ENCODE measurements at places on chromosomes 2 and 18.

- no peak for DNase-seq
Observed at GRCh38 chr2:28351621-28352020, 41.0 kb upstream of the FOSL2 start.

GRCh38 chr2:48414640-48414979 is 115.3 kb upstream of the STON1 start:
- DNase-seq = no peak

DNA sequence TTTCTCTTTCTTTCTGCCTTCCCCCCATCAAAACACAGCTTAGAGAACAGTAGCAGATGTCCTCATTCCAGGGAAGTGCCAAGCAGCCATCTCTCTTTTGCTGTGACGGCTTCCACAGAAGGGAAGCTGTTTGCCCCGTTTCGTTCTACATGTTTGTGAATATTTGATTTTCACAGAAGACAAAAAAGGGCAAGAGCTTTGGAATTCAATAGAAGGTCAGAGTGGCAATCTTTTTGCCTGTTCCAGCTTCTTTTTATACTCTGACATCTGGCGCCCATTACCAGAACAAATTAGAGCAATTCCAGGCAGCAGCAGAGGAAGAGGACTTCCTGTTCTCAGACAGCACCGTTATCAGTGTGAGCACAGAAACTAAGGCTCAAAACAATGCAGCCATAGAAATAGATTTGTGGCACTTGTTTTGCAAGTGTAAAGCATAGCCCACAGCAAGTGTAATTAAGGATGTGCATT is 79.0 kb upstream of the CDH19 start:
- no peak for DNase-seq

DNA sequence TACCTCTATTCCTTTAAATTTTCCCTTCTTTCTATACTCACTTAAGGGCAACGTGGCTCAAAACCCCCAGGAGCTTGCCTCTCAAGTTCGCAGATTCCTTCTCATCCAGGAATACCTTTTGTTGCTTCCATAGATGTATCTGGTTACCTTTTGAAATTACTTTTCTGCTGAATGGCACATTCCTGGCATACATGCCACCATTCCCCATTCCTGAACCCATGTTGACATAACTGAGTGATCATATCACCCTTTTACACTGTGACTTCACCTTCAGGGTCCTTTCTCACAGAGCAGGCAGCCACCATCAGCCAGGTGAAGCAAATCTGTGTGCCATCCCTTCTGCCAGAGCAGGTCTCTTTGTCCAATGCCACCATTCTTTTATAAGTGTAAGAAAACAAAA is 615.8 kb downstream of the ARHGAP15 start:
- no peak for DNase-seq

DNA sequence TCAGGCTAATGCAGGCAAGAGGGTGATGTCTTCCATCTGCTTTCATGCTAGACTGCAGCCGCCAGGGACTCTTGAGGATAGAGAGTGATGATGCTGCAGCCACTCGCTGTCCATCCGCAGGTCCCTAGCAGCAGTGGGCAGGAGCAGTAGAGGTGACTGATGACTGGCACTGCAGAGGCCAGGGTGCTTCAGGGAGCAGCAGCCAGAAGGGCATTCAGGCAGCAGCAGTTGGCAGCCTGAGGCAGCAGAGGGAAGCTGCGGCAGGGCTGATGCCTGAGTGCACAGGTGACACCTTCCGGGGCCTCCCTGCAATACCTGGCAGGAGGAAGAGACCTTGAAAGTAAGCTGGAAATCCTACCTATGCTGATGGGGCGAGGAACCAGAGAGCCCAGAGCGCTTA is 214.2 kb downstream of the ICOS start:
- DNase-seq = no peak

DNA sequence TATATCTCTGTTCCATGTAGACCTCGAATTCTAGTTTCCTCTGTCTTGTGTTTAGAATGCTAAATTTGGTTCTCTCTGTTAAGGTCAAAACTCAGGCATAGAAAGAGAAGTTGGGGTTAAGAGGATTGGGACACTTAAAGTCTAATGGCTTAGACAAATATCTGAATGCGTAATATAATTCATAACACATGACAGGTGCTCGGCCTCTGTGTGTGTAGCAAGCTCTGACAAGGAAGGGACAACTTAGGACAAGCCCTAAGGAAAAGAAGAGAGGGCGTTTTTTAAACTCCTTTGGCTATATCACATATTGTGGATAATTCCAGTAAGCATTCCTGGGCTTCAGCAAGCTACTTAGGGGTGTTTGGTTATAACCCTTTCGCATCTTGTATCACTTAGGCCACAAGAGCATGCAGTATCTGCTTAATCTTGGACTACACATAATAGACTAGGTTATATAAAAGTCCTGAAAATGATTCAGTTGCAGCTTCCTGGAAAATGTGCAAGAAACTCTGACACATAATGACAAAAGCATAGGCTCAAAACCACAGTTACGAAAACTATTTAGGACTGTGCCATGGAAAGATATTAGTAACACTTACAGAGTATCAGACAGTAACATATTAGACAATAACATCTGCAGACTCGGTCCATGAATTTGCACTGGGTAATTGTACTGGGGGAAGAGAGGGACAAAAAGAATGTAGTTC is 16.1 kb upstream of the CREB1 start:
- no peak for DNase-seq

DNA sequence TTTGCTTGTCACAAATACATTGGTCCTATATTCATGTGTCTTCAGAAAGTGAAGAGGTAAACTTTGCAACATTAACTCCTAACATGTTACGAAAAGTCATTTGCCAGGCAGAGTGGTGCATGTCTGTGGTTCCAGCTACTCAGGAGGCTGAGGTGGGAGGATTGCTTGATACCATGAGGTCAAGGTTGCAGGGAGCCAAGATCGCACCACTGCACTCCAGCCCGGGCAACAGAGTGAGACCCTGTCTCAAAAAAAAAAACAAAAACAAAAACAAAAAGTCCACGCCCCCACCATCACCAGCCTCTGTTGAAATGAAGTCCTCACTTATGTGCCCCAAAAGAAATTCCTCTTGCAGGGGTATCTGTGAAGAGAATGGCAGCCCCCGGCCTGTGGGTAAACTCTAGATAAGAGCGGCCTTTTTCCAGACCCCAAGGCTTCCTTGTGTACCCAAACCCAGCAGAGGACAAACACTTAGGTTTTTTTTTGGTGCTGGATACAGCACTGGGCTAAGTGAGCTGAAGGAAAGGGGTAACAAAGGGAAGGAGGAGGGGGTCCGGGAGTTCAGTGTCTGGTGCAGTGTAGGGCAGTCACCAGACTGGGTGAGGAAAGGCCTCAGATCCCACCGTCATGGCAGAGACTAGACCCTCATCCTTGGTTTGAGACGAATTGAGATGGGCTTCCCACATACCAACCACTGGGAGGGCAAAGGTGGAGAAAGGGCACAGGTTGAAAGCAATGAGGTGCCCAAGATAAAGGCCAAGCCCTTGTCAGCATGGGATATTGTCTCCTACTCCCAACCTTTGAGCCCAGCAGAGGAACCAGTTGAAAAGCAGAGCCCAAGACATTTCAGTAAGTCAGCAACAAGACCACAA is 19.2 kb downstream of the HSPD1 start:
- DNase-seq = no peak

GRCh38 chr18:24190590-24190989 is 51.7 kb downstream of the CABYR start:
- no peak for DNase-seq

GRCh38 chr2:210522399-210522798 is 34.0 kb upstream of the CPS1 start:
- no peak for DNase-seq

DNA sequence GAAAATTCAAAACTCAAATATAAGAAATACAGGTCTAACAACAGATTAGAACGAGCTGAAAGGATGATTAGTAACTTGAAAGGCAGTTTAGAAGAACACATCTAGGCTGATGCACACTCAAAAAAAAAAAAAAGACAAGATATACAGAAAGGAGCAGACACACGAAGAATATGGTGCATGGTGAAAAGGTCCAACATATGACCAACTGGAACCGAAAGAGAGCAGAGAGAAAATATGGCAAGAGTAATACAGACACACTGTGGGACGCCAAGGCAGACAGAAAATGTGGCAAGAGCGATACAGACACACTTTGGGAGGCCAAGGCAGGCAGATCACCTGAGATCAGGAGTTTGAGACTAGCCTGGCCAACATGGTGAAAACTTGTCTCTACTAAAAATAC is 39.8 kb downstream of the NDUFA10 start:
- no peak for DNase-seq

- no peak for DNase-seq
Observed at GRCh38 chr2:68658266-68658665, 14.9 kb downstream of the PROKR1 start.

DNA sequence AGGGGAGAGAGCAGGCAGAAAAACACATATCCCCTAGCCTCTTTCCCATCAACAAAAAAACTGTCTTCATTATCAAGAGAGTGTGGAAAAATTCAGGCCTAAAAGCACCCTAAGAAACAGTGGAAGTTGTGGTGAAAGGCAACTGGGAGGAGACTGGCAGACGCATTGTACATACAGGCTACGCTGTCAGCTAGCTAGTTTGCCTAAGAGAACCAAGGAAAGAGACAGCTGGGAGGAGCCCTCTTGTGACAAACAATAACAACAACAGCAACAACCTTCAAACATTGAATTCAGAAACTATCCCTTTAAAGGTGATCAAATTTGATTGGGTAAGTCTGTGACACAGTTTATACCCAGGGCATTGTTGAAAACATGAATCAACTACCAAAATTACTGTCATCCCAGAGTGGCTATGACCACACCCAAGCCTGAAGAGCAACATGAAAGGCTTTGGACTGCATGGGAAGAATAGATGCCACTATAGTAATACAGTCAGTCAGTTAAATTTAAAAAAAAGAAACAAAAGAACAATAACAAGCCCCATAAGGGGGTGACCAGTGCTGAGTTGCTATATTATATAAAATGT is 88.9 kb upstream of the CRIM1 start:
- no peak for DNase-seq

GRCh38 chr18:36889321-36889720 is 60.4 kb downstream of the KIAA1328 start:
- DNase-seq = no peak

- DNase-seq = peak; percentile 54
Observed at GRCh38 chr2:156430980-156431358, 5.2 kb upstream of the GPD2 start.

DNA sequence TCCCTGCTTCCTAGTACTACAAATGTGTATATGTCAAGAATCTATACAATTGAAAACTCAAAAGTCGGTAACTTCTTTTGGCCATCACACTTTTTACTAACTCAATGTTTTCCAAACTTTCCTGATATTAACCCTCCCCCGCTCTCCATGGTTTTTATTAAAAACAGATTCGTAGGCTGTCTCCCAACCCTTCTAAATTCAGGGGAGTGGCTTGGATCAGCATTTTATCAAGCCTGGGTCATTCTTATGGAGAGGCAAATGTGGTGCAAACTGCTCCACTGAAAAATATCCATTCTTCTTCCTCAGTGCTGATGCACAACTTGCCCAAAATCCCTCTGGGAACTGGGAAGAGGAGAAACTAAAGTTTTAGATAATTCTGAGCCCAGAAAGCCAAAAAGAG is 134.2 kb downstream of the RIF1 start:
- DNase-seq = no peak

DNA sequence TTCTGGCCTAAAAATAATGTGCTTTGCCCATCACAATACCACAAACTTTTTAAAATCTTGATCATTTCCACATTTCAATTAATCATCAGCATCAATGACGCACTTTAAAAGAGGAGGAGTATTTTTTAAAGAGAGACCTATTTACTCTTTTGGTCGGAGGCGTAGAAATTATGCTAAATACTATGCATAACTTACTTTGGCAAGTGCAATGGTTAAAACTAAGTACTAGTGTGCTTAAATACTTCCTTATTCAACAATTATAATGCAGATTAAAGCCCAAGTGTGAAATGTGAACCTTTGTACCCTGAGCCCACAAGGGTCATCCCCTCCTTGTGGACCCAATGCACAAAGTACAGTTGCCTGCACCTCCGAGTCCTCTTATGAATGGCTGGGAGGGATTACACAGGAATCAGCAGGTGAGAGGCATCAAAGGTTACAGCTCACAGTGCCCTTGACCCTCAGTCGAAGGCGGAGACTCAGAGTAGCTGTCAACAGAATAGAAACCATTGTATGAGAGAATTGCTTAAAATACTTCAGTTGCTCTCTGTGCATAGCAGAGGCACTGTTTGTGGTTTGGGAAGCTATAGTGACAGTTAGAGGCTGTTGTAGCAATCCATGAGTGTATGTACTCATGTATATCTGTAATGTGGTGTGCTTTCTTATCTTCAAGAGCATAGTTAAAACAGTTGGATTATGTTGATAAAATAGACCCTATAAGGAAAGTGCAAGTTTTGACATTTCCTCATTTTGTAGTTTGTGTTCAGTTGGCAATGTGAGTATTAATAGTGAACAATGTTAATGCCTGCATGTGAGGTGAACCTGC is 151.7 kb upstream of the ITGA4 start:
- DNase-seq = no peak

- DNase-seq = no peak
Observed at GRCh38 chr2:194822657-194823056, 834.4 kb upstream of the SLC39A10 start.

GRCh38 chr2:33620-34019 is 12.7 kb downstream of the FAM110C start:
- DNase-seq = no peak

DNA sequence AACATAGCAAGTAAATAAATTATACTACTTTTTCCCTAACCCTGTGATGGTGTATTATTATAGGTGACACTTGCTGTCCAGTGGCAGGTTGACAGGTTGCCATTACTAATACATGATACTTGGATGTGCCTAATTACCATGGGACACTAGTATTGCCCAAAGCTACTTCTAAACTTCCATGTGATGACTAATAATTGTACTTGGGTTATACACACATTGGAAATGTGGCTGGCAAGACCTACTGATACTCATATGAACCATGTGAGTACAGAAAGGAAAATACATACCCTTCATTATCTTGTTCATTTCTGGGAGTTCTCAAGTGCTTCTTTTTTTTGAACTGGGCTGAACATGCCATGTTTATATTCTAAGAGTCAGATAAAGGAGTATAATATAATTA is 156.4 kb downstream of the IKZF2 start:
- DNase-seq = no peak

DNA sequence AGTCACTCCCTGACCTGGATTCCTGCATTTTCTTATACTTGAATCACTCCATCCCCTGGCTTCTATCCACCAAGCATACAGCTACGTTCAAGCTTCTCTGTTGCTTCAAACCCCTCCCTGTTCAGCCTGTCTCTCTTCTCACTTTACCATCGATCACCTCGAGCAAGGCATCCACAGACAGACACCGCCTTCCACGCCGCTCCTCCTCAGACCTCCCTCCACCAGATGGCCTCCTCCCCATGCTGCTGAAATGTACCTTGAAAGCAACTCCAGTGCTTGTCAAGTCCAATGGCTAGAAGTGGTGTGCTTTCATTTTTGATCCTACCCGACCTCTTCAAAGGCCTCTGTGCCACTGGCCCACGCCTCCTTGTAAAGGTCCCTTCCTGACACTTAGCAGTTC is 131.3 kb upstream of the ACAA2 start:
- no peak for DNase-seq

DNA sequence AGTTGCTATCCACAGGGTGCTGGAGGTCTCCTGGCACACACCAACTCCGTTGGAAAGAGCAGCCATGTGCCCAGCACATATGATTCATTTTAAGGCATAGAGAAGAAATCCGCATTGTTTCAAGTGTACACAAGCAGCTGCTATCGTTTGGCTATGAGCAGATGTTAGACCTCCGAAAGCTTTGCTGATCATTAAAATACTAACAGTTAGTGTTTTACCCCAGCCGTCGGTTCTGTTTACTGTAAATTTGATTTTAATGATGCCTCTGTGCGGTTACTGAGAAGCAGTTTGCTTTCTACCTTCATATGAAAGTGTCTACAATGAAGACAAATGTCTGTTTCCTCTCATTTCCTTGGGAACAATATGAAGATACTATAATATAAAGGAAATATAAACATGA is 154.9 kb downstream of the PTGR3 start:
- no peak for DNase-seq
